ENCODE measurements at places on chromosomes 4 and X.

- peak; percentile 3 for DNase-seq
Observed at GRCh38 chr4:40719008-40719623, 30.6 kb upstream of the NSUN7 start.

DNA sequence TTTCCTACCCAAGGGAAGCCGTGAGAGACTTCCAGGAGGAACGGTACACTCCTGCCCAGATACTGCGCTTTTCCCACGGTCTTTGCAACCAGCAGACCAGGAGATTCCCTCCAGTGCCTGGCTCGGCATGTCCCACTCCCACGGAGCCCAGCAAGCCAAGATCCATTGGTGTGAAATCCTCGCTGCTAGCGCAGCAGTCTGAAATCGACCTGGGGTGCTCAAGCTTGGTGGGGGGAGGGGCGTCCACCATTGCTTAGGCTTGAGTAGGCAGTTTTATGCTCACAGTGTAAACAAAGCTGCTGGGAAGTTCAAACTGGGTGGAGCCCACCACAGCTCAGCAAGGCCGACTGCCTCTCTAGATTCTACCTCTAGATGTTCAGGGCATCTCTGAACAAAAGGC lies 284.8 kb upstream of the FGF13 start:
- no peak for DNase-seq

- no peak for DNase-seq
Observed at GRCh38 chrX:24364326-24364725, 3.9 kb downstream of the SUPT20HL1 start.

DNA sequence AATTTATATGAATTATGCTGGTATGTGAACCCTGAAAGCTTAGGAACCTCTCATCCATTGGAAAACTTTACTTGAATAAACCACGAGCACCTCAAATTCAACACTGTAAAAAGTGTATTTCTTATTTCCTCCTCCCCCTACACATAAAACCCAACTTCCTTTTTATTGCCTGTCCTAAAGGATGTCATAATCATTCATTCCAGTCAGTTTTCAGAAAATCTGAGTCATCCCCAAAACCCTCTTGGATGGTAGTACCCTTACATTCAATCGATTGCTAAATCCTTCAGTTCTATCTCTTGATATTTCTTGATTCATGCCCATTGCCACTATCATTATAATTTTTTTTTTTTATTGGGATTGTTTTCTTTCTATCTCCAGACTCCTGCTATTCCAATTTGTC lies 91.1 kb upstream of the ATP8A1 start:
- no peak for DNase-seq

DNA sequence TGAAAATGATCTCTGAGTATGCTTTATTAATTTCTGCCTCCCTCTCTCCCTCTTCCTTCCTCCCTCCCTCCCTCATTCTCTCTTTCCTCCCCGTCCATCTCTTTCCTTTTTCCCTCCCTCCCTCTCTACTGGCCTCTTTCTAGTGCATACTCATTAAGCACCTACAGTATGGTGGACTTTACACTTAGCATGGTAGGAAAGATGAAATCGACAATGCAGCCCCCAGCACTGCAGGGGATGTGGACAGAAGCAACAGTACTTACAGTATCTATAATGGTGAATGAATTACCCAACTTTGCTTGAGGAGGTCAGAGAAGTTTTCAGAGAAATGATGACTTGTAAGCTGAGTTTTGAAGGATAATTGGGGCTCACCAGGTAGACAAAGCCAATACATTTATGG lies 143.8 kb upstream of the RPS6KA3 start:
- no peak for DNase-seq

DNA sequence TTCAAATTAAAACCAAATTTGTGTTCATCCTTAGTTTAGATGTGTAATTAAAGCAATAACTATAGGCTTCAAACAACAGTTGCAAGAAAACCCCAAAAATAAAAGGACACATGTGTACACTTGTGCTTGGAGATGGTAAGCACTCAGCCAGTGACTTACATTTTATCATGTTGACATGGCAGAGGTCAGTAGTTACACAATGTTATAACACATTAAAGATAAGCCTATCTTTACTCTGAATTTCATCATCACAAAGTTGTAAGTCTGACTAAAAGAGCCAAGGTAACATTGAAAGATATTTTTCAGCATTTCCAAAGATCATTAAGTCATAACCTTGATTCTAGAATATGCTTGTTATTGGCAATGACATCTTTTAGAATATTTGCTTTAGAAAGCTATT lies 98.5 kb upstream of the PNPLA4 start:
- DNase-seq, result no peak

DNA sequence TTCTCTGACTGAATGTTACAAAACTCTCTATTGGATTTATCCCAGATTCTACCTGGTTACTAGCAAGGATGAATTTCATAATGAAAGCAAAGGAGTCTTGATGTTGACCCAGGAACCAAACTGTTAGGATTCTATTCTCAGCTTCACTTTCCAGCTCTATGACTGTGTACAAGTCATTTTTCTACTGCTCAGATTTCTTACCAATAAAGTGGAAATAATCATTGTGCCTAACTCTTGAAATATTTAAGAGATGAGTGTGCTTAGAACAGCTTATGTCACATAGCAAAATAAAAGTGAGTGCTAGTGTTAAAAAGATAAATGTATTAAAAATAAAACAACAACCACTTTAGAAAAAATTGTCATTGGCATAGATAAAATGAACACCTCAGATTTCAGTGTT lies 45.6 kb downstream of the EPHA5 start:
- DNase-seq, result no peak

DNA sequence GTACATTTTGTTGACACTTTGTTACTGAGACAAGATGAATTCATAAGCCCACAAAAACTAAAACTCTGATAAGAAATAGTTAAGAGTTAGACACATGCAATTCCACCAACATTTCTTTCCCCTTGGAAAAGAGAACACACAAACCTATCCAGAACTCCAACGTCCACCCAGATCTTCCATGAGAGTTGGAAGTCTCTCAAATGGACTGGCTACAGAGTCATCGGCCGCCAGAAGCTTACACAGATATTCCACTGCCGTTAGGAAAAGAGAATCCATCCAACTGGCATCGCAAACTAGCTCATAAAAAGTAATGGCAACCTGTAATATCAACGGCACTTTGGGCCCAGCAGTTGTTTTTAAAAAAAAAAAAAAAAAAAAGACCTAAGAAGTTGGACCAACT lies 114.7 kb downstream of the PRKX start:
- DNase-seq, result no peak

DNA sequence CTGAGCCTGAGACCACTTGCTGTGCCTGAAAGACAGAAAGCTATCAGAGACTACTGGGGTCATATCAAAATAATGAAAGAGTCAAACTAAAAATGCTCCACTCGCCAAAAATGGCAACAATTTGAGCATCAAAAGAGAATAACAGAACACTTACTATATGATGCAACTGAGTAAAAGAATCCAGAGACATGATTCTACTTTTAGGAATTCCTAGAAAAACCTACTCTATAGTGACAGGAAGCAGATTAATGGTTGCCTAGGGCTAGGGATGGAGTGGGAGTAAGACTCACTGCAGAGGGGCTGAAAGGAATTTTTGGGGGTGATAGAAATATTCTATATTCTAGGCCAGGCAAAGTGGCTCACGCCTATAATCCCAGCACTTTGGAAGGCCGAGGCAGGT lies 29.4 kb upstream of the SLAIN2 start:
- peak; percentile 43 for DNase-seq

GRCh38 chr4:169258141-169258540 lies 12.6 kb downstream of the SH3RF1 start:
- no peak for DNase-seq

DNA sequence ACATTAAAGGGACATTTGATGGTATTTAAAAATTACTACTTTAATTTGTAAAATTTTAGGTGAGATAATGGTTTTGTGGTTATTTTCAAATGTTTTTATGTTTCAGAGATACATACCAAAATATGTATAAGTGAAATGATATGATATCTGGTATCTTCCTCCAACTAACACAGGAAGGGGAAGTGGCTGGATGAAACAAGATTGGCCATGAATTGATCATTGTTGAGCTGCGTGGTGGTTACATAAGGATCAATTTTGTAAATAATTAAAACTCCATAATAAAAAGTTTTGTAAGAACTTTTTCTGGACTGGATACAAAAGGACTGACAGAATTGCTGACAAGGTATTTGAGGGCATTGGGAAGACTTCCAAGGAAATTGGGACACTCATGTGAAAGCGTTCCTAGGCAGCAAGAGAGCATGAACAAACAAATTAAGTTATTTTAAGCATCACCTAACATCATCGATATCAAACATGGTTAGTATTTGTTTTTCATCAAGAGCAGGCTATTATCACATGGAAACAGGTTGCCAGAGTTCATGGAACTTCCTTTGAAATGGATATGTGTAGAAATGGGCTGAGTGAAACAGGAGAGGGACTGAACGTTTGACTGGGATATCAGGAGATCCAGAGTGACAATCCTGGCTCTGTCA lies 4.4 kb upstream of the PGM2 start:
- DNase-seq, result no peak

DNA sequence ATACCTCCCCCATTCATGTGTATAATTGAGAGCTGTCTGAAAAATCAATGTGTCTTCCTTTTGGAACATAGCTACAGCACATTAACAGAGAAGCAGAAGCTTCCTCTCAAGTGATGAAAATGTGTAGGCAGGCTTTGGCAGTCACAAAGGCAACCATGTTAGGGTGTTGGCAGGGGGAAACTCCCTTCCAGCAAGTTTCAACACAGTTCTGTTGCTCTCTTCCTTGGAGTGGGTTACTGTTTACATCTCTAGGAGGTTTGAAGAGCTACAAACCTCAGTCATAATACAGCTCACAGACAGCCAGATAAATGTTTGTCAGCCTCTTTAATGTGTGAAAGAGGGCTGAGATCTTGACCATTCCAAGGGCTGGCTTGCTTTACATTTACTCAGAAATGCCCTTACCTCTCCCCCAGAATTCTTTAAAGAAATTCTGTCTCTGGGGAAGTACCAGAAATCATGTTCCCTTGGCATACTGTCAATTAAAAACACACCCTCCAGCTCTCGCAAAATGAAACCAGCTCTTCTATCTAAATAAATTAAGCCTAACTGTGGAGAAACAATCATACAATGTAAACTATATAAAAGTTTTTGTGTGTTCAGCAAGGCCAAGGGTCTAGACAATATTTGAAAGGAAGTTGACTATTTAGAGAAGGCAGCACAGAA lies 18.9 kb downstream of the ZBTB33 start:
- no peak for DNase-seq

DNA sequence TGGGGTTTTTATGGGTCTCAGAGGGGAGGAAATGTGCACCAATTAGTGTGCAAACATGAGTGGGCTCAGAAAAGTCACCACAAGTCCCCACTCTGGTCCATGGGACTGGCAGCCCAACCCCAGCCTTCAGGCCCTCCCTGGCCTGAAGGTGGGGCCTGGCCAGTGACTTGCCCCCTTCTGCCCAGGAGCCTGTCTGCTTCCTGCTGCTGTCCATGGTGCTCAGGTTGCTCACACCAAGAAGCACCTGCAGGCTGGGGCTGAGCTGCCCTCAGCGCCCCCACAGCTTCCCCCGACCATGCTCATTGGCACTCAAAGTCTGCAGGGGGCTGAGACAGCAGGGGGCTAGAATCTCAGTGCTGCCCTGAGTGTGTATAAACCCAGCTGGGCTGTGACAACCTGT lies 30.6 kb upstream of the GC start:
- no peak for DNase-seq

DNA sequence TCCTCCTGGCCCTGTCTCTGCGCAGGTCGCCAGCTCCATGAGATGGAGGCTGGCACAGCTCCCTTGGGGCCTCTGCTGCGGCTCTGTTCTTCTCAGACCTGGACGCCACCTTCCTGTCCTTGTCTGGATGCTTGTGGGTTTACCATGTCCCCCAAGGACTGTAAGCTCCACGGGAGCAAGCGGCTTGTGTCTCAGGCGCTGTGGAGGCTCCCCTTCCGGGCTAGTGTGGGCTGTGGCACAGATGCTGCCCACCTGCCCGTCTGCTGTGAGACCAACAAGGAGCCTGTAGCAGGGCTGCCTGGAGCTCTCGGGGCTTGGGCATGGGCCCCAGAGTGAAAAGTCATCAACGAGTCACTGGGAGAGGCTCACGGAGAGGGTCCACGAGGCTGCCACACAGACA lies 25.2 kb downstream of the NAT8L start:
- peak; percentile 18 for DNase-seq

DNA sequence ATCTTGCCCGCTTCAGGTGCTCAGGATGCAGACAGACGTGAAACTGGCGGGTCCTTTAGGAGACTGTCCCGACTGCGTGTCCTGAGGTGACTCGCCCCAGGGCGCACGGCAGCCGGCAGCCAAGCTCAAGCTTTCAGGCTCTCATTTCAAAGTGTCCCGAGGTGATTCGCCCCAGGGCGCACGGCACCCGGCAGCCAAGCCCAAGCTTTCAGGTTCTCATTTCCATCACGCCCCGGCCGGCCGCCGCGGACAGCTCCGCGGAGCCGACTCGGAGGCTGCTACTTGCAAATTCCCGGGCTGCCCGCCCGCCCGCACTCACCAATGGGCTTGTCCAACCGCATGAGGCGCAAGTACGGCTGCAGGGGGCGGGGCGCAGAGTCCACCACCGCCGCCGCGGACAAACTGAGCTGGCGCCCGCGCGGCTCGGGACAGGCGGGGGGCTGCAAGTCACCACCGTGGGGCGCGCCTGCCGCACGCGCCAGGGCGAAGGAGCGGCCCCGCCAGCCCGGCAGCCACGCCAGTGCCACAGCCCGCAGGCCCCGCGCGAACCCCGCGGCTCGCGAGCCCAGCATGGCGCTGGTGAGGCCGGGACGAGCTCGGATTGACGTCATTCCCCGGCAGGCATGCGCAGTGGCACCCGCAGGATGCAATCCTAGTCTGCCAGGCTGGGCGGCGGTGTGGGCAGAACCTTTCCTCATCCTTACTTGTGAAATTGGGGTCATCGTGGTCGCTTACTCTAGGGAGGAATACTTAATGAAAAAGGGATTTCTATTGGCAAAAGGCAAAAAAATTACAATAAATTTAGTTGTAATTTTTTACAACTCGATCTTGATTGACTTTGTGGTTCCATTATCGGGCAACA lies at the start of gene COQ2:
TSS of gene COQ2 (minus strand) at position 606 of the 862 bp plus-strand sequence. CDS start at position 572, 34 bp downstream.
- peak; percentile 98 for DNase-seq

- DNase-seq, result no peak
Observed at GRCh38 chr4:101724093-101724492, 66.4 kb upstream of the BANK1 start.

Data from foreskin fibroblast (primary cell).